ENCODE measurements at places on chromosomes 5 and 9. TPM values are rescaled to one million over a fixed set of nuclear protein-coding genes. Genes with fewer than 3 reads are reported as not detected.

PDZD2 gene
- 0.09 TPM for total RNA-seq

MLANA gene
- total RNA-seq: not detected

ARRDC3 gene
- 86.2 TPM for total RNA-seq

TMEM232 gene
- 6.3 TPM for total RNA-seq

OR1B1 gene
- not detected for total RNA-seq

ABLIM3 gene
- 24.9 TPM for total RNA-seq

FABP6 gene
- total RNA-seq: not detected

QRFP gene
- total RNA-seq: not detected

FAM163B gene
- not detected for total RNA-seq

NSG2 gene
- not detected for total RNA-seq

CDX1 gene
- total RNA-seq: not detected

MSMP gene
- total RNA-seq: not detected

CYLC2 gene
- not detected for total RNA-seq

PCDHAC2 gene
- under 0.01 TPM for total RNA-seq

NTRK2 gene
- total RNA-seq: 0.26 TPM
